NK-92 treated with Interleukin-12 subunit alpha and Interleukin-12 subunit beta, amount 100 ng/mL, for 24 hours (cell line): ENCODE measurements at places on chromosomes 3 and 15.

DNA sequence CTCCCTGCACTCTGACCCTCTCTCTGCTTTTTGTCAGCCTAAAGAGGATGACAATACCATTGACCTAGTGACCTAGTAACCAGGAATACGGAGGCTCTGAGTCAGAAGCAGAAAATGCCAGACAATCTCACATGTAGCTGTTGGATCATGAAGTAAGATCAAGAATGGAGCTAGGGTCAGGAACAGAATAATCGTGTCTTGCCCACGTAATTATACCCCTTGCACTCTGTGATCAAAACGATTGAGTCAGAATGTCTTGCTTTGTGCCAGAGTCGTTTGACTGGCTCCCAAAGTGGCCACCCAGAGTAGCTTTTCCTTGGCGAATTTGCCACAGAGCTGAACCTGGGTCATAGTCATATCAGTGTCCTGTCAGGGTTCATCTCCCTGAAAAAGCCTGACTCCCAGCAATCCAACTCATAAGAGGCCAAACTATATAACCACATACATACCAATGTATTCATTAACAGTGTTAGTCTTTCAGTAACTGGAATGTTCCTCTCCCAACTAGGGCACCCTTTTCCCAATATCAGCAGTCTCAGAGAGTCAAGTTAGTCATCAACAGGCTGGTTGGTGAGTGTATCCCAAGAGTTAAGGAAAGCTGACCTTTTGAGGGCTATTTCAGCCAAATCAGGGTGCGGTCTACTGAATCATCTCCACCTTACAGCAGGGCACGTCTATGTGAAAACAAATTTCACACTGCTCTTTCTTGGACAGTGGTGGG is 5.0 kb upstream of the CDV3 start:
- DNase-seq = no peak

DNA sequence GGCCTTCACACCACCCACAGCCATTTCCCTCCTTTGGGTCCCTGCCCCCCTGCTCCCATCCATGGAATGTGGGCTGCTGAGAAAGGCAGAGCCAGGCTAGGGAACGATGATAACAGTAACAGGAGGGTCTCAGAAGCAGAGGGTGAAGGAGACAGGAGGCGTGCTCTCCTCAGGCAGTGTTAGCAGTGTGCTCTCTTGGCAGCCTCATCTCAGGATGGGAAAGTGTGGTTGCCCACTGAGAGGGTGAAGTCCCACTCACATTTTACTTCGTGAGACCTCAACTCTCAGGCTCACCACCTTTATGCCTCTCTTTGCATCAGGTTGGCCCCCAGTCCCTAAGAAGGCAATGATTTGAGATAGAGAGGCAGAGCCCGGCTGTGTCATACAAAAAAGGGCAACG is 24.5 kb downstream of the TIGIT start:
- DNase-seq = no peak

DNA sequence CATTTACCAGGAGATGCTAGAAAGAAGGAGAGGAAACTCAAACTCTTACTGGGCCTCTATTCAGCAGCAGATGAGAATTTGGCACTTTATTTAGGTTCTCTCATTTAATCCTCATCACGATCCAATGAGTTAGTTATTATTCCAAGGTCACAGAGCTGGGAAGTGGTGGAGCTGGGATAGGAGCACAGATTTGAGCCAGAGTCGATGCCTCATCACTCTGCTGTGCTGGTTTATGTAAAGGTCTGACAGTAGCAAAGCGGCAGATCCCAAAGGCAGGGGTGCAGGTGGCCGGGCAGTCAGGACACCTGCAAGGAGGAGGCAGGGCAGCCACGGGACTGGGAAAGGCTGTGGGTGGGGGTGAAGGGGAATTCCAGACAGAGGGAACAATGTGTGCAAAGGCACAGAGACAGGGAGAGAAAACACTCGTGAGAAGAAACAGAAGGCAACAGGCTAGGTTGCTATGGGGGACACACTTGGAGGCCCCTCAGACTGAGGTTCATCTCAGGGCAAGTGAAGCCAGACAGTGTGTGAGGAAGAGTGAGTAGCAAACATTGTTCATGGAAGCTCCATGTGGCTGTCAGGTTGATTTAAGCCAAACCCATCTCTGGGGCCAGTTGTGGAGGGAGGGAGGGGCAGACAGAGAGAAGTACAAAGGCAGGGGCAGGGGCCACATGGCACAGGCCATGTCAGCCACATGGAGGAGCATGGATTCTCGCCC is 26.8 kb downstream of the RAB6B start:
- DNase-seq = no peak

DNA sequence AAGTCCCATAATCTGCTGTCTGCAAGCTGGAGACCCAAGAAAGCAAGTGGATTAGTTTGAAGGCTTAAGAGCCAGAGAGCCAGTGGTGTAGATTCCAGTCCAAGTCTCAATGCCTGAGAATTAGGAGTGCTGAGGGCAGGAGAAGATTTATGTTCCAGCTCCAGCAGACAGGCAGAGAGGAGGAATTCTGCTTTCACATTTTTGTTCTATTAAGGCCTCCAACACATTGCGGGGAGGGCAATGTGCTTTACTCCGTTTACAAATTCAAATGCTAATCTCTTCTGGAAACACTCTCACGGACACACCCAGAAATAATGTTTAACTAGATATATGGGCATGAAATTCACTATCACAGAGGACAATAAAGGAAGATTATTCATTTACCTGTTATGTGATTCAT is 54.0 kb downstream of the DPH6 start:
- no peak for DNase-seq
